ENCODE measurements at places on chromosomes 3 and 15.

DNA sequence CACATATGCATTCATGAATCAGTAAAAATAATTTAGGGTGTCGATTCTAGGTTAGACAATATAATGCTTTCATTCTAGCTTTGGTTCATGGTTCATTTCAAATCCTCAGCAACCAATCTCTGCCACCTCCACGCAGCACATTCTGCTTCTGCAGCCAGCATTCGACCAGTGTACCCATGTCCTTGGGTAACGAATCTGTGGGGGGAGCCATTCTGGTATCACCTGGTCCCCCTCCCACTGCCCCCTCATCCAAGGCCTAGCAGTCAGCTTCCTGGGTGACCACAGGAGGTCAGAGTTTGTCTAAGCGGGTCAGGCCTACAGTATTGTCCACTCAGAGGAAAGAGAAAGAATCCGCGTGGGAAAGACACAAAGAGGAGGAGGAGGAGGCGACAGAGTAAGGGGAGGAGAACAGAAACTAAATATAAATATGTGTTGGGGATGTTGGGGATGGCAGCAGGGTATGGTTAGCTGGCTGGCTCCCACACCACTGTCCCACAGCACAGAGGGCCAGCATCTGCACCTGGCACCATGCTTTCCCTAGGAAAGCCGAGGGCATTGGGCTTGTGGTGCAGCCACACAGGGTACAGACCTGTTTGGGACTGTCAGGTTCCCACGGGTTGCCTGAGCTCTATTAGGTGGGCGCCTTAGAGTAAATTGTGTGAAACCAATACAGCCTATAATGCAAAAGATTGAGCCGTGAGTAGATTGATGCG is 12.1 kb downstream of the PAK6 start:
- DNase-seq: no peak

- DNase-seq: no peak
These were observed 11.4 kb downstream of the CHAC1 start for GRCh38 chr15:40964634-40965033.

DNA sequence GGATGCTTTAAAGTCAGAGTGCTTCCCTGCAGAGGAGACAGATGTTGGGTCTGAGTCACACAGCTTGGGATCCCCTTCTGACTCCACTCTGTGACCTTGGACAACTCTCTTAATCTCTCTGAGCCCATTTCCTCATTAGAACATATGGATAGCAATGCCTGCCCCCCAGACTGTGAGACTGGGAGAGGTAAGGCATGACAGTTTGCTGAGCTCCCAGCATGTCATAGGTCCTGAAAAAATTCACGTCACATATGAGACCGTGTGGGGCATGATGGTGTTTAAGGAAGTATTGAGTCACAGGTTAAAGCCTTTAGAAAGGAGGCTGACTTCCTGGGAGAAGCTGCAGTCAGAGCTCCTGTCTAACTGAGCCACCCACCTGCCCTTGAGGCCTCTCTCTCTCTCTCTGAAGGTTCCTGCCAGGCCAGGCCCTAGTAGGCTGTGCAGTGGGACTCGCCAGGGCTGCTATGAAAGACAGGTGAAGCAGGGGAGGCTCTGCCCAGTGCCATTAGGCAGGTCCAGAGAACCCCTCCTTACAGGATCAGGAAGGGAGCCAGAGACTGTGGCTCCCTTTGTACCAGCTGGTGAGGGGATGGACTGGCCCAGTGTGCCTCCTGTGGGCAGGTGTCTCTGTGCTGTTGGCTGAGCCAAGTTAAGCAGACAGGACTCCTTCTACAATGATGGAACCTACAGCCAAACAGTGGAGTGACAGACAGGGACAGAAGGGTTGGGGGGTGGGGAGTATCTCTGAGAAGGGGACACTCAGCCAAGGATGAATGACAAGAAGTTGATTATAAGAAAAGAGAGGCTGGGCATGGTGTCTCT is 19.5 kb upstream of the DOCK3 start:
- no peak for DNase-seq

- no peak for DNase-seq
These were observed 2.0 kb downstream of the MAP2K5 start for GRCh38 chr15:67544475-67544874.

- no peak for DNase-seq
These were observed 89.1 kb upstream of the SLC2A2 start for GRCh38 chr3:171115667-171116066.

- DNase-seq: no peak
These were observed 1.7 kb upstream of the LMLN start for GRCh38 chr3:197958346-197958745.

- DNase-seq: no peak
These were observed 70.7 kb upstream of the KCNMB2 start for GRCh38 chr3:178465260-178466180.

GRCh38 chr3:33312361-33312760 is 35.1 kb downstream of the FBXL2 start:
- no peak for DNase-seq
